ENCODE measurements at places on chromosomes 4 and X.

DNA sequence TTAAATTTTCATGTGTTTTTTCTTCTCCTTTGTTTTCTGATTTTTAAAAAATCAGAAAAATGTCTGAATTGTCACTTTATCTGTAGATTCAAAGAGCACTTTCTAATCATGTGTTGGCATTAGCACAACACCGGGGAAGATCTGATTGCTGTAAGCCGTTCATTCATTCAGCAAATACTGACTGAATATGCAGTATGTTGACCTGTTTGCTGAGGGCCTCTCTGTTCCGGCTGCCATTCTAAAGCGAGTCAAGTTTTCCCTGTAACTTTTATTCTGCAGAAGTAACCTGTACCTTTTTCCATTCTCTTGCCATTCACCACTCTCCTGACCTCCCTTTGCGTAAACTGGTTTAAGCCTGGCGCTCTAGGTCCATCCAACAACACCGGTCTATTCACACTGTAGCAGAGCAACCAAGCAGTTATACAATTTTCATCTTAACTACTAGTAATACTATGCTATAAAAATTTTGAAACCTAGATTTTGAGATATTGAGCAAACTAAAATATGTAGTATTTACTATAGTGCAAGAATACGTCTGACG is 6.7 kb downstream of the SORBS2 start:
- no peak for DNase-seq

GRCh38 chrX:118935352-118935751 is 39.1 kb upstream of the LONRF3 start:
- no peak for DNase-seq

DNA sequence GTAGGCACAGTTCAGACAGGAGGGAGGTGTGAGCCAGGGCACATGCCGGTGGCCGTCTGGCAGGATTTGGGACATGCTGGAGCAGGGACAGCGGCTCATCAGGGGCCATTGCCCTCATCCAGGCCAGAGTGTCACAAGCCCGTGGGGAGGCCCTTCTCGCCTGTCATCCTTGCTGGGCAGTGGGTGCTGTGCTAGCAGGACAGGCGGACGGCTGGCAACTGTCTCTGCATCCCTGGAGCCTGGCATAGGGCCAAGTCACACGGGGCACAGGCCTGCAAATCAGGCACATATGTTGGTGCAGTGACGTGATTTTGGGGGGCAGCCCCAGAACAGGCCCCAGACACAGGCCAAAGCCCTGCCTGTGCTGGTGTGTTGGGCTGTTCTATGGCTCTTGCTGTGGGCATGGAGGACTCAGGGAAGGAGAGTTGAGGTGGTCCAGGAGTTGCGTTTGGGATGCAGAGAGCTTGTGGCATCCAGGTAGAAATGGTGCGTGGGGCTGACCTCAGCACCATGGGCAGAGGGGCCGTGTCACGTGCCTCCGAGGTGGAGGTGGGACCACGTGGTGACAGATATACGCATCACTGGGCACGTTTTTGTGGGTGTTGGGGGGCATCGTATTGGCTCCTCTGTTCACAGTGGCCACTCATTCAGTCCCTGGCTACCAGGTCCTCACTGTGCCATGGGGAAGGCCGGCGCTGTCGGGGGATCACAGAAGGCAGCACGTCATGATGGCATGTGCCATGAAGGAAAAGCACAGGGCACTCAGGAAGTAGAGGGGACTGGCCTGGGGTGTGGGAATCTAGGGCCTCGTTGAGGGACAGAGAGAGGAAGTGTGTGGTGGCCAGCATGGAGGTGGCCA is 14.6 kb upstream of the MSANTD1 start:
- no peak for DNase-seq

DNA sequence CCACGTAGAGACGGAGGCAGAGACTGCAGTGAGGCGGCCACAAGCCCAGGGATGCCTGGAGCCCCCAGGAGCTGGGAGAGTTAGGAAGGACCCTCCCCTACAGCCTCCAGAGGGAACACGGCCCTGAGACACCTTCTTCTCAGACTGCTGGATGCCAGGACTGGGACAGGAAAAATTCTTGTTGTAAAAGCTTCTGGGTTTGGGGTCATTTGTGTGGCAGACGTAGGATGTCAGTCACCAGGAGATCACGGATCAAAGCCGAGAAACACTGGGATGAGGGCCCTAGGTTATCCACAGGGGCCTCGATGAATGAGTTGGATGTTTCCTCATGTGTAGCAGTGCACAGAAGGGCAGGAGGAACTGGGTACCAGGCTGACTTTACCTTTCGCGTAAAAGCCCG is 163.7 kb downstream of the SHOX start:
- no peak for DNase-seq

GRCh38 chrX:63758011-63758410 is 27.0 kb downstream of the ARHGEF9 start:
- no peak for DNase-seq
